Right forelimb (tissue), 1 donor: ENCODE measurements at places on chromosomes 2 and 18.

DNA sequence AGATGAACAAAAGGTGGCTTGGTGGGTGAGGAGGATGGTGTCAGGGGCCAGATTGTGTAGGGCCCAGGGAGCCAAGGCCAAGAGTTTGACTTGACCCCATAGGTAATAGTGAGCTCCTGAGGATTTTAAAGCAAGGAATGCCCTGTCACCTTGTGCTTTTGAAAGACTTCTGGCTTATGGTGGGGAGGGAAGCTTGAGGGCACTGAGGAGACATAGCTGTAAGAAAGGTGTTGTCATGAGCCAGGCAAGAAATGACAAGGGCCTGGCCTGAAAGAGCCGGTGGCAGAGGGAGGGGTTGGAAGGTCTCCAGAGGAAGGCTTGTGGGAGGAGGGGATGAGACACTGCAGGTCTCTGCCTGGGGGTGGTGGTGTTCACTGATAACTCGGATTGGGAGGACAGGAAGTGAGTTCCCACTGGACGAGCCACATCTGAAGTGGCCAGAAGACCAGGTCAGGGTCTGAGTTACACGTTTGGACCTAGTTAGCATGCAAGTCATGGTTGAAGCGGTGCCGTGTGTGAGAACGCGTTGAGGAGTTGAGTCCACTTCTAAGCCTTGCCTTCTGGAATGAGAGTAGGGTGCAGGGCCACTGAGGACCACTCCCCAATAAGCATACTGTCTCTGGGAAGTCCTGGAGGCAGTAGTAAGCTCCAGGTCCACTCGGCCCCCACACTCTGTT is 64.3 kb downstream of the TET3 start:
- no peak for DNase-seq

- DNase-seq, result no peak
These were observed 277.0 kb upstream of the RAB12 start for GRCh38 chr18:8332286-8332685.

DNA sequence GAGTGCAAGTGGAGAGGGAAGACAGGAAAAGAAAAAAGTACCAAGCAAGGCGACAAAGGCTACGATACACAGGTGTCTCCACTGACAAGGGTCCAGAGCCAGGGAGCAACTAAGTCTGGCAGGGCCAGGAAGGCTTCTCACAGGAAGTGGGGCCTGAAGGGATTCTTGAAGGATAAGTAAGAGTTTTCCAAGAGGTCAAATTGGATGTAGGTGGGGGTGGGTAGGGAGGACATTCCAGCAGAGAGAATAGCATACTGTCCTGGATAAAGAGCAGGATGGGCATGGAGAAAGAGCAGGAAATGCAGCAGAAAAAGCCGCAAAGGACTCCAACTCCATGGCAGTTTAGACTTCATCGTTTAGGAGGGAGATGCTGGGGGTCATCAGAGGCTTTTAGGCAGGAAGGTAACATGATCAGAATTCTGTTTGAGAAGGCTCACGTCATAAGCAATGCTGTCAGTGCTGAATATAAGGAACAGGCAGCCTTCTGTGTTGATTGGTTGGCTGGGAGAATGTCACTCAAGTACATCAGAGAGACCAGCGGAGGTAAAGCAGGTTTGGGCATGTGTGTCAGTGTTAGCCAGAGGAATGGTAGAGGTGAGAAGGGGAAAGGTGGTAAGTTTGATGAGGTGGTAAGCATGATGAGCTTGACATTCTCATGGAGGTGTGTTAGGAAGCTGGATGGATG is 35.1 kb downstream of the ARHGAP25 start:
- DNase-seq, result no peak

DNA sequence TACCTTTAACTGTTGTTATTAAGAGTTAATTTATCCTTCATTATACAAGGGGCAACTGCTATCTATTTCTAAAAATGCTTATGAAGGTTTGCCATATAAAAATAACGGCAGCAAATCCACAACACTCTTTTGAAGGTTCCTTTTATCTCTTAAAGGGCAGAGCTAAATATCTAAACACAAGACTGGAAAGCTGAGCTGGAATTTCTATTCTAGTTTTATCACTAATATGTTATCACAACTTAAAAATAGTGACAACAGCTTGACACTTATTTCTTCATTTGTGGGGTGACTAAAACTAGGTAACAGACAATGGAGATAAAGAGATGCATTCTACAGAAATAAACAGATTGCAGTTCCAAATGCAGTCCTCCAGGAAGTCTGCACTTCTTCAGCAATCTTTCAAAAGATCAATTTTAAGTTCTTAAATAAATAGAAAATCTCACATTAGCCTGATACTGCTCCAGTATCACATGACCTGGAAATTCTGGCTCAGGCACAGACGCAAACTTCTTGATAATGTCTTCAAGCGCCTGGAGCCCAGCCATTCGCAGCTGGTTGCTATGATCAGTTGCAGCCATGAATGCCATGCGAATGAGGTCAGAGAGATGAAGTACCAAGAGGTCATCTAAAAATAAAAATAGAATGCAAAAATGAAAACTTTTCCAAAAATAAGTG is 54.0 kb upstream of the STRN start:
- DNase-seq, result peak; percentile 63

DNA sequence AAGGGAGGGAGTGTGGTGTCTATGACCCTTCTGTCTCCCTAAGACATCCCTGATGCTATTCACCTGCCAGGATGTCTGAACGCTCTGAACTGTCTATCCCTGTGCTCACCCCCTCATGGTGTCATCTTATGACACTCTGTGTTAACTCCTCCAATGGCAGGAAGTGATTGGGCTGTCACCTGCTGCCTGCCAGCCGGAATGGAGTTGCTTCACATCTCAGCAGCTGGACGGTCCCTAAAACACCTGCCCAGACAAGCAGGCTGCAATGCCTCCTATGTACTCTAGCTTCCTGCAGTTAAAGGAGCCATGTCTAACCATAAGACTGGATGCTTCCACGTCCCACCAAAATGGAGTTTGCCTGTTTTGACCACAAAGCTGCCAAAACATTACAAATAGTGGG is 99.9 kb downstream of the CPO start:
- no peak for DNase-seq

DNA sequence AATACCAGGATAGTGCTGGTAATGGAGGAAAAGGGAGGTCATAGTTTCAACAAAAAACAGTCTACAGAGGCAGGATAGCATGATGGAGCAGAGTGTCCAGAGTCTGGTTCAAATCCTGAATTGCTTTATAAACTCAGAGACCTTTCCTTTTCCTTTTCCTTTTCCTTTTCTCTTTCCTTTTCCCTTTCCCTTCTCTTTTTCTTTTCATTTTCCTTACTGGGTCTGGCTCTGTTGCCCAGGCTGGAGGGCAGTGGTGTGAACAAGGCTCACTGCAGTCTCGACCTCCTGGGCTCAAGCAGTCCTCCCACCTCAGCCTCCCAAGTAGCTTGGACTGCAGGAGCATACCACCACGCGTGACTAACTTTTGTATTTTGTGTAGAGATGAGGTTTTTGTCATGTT is 31.7 kb downstream of the GIGYF2 start:
- DNase-seq, result no peak

DNA sequence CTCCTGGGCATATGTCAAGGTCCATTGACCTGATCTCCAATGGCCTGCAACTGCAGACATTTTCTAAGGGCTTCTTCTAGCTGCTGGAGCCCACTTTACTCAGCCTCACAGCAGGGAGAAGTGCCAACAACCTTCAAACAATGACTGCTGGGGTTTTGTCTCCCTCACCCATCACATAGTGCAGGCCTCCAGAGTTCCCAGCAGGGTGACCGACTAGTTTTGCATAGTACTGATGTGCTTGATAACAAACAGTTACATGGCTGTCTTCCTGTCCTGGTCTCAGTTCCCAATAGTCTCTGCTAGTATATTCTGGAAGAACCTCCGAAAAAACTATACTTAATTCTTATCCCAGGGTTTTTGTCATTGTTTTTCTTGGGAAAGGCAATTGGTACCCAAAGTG is 10.4 kb upstream of the NETO1 start:
- DNase-seq, result no peak

DNA sequence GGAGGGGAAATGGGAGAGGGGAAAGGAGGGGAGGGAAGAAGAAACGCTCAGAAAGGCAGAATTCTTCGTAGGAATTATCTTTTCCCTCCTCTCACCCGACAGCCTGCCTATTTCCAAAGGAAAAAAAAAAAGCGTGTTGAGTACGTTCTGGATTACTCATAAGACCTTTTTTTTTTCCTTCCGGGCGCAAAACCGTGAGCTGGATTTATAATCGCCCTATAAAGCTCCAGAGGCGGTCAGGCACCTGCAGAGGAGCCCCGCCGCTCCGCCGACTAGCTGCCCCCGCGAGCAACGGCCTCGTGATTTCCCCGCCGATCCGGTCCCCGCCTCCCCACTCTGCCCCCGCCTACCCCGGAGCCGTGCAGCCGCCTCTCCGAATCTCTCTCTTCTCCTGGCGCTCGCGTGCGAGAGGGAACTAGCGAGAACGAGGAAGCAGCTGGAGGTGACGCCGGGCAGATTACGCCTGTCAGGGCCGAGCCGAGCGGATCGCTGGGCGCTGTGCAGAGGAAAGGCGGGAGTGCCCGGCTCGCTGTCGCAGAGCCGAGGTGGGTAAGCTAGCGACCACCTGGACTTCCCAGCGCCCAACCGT is at the start of gene GAD1:
TSS of gene GAD1 (plus strand) at position 384 of the 589 bp plus-strand sequence. CDS start 1,705 bp downstream, outside the sequence.
- DNase-seq, result peak; percentile 64

- DNase-seq, result no peak
These were observed 43.3 kb downstream of the CACNB4 start for GRCh38 chr2:152055366-152056108.

DNA sequence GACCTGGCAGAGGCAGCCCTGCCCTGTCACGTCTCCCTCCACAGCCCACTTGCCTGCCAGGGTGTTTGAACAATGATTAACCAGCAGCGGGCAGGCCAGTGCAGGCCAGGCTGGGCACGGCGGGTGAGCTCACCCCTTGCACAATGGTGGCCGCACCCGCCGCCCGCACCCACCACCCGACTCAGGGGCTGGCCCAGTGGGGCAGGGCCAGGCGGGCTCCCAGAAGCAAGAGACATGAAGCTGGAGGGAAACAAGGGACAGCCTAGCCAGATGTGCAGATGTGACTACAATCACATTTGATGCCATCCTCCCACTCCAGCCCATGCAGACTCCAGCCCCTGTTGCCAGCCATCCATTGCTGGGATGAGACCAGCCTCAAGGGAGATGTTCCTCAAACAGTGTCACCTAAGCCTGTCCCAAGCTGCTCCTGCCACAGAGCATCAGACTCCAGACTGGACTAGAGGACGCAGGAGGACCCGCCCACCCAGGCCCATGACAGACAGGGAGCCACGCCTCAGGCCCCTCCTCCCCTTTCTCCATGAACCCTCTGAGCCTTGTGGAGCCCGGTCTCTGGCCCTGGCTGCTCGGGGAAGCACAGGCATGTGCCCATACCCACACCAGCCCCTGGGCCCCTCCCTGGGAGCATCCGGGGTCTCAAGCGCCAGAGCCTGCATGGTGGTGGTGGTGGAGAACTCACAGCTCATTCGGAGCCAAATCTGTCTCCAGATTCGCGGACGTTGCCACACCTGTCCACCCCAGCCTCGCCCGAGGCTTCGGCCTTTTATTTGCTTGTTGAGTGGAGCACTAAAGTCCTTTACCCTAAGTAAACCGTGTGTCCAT is 45.0 kb downstream of the SDC1 start:
- DNase-seq, result no peak

DNA sequence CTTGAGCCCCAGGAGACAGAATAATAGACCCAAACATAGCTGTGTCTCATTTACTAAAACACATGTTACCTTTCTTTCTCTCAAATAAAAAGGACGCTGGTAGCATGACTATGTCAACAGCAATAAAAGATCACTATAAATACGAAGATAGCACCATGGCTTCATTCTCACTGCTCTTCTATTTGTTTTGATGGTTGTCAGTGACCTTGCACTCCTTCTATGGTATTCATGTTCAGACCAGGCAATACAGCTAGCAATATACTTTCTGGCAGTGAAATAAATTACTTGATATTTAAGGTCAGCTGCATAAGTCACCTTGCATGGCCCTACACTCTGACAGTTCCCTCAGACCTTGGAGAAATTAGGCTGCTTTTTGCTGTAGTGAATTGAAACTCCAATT is 263.2 kb upstream of the CDH7 start:
- DNase-seq, result no peak

GRCh38 chr18:50151926-50152325 is 43.0 kb downstream of the MYO5B start:
- DNase-seq, result no peak

DNA sequence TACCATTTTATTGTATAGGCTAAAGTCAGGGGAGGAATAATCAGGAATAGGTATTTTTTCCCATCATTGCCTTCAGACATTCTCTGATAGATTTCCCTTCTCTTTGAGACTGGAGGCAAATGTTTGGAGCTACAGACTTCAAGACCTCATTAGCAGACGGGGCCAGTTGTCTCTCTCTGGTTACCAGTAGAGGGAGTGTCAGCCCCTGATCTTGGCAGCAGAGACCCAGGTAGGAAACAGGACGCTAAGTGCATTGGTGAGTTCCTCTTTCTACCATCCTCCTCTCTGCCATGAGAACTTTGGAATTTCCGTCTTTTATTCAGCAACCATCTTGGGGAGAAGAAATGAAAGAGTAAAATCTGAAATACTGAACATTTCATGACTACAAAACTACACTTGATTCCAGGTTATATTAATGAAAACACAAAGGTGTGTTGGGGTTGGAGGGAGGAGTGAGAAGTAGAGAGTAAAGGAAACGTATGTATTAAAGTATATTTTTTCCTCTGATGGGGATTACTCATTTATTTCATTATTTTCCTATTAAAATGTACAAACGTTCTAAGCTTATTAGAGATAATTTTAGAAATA is 186.2 kb upstream of the GCFC2 start:
- DNase-seq, result no peak

DNA sequence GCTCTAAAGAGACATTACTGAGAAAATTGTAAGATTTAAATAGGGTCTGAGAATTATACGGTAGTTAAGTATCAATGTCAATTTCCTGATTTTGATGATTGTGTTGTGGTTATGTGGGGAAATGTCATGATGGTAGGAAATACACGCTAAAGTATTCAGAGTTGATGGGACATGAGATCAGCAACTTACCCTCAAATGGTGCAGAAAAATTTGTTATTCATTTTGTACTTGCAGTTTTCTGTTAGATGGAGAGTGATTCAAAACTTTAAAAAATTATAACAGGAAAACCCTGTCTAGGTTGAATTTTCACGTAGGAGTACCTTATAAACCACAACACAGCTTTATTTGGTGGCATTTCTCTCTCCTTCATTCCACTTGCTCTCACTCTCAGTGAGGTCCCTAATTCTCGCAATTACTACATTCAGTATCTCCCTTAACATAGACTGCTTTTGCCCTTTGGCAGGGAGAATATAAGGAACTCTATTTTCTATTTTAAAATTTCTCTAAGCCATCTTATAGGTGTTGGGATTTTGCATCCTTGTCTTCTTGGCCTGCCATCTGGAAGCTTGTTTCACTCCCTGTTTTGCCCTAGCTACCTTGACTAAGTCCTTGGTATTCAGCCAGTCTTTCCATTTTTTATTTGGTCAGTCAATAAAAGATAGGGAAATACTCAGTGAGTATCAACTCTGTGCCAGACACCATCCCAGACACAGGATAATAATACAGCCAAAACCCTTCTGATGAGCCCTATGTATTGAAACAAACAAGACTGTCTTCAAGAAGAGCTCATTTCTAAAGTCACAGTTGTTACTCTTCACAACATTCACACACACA is 550.6 kb upstream of the ACVR2A start:
- no peak for DNase-seq
